ENCODE measurements at places on chromosomes 12 and 14.

GRCh38 chr12:26938701-26939062 is 412 bp downstream of the FGFR1OP2 start:
- peak; percentile 69 for DNase-seq

GRCh38 chr14:20657216-20658211 is 16.0 kb upstream of the OR6S1 start:
- DNase-seq = no peak

DNA sequence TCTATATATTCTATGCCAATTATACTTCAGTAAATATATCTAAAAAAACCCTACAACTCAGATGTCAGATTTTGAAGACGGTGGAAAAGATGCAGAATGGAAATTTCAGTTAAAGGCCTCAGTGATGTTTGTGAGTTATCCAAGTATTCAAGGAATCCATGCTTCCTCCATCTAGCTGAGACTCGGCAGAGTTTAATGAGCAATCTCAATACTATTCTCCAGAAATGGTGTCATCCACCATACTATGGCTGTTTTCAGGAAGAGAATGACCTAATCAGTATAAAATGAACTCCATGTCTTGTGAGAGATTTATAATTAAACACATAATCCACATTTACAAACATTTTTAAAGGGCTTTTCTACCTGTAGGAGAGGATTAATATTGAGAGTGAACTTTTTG is 66.0 kb downstream of the KLHL28 start:
- DNase-seq = peak; percentile 93

DNA sequence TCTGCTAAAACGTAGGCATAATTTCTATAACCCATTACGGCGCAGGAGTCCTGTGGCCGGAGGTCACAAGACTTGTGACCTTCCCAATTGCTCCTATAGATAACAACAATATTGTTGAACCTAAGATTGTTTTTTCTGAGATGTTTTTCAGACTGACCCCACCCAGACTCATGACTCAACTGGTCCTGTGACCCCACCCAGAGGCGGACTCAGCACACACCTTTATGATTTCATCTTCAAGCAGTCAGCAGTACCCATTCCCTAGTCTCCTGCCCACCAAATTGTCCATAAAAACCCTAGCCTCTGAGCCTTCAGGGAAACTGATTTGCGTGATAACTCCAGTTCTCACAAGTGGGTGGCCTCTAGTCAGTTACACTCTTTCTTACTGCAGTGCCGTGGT is 5.9 kb upstream of the PPP4R3A start:
- no peak for DNase-seq

GRCh38 chr14:51651388-51652167 is at the start of gene FRMD6:
TSS of gene FRMD6 (plus strand) at chr14:51651910. CDS start at chr14:51689837, 37,927 bp downstream.
- DNase-seq = peak; percentile 96

DNA sequence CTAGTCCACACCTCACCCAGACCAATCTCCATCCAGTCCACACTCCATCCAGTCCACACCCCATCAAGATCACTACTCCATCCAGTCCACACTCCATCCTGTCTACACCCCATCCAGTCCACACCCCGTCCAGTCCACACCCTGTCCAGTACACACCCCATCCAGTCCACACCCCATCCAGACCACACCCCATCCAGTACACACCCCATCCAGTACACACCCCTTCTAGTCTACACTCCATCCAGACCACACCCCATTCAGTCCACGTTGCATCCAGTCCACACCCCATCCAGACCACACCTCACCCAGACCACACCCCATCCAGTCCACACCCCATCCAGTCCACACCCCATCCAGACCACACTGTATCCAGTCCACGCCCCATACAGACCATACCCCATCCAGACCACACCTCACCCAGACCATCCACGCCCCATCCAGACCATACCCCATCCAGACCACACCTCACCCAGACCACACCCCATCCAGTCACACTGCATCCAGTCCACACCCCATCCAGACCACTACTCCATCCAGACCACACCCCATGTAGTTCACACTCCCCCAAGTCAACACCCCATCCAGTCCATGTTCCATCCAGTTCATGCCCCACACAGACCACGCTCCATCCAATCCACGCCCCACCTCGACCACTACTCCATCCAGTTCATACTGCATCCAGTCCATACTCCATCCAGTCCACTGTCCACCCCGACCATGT is 116.6 kb upstream of the RTL1 start:
- DNase-seq = no peak

GRCh38 chr12:10113920-10114319 is 15.1 kb upstream of the CLEC1A start:
- no peak for DNase-seq

GRCh38 chr12:2052826-2053678 is at the start of gene CACNA1C:
TSS of gene CACNA1C (plus strand) at chr12:2052987. CDS start at chr12:2053563, 576 bp downstream.
- peak; percentile 87 for DNase-seq

DNA sequence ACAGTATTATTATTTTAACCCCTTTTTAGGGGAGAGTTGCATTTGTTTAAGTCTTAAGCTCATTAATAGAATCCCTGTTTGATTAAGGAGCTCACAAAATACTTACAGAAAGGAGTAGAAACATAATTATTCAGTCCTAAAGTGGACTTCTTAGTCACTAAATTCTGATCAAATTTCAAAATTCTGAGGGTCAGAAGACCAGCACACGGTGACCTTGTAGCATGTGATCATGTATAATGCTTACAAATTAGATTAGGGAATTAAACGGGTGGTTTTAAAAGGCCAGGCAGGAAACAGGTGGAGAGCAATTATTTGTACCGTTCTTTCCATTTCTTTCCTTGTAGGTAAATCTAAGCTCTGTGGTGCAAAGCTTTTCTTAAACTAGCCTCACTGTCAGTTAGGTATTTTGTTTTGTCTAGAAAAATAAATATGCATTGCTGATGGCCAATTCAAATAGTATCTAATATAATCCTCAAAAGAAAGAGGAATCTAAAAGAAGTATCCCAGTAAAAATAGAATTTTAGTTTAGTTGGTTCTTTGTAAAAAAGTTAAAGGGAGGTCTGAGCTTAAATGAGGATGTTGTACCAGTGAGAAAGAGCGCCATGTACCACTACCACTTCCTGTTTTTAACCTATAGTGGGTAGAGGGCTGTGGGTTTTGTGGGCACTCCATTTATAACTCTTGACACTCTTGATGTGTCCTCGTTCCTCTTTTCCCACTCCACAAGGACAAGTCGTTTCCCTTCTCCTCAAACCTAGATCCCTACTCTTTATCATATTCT is 51.1 kb downstream of the SLC38A1 start:
- DNase-seq = no peak

DNA sequence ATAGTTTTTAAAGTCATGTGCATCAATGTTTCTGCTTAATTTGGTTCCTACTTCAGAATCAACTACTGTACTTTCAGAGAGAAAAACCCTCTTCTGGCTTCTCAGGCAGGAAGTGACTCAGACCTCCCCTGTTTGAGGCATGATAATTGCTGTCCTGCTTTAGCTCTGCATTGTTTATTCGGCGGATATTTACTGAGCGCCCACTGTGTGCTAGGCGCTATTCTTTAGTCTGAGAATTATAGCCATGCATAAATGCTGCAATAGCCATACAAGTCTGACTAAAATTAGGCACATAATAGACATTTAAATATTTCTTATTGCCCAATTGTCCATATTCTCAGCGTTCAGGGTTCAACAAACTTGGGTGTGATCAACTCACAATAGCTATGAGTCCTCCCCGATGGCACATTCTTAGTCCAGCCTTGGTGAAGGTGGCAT is 6.1 kb upstream of the AMIGO2 start:
- peak; percentile 69 for DNase-seq

GRCh38 chr12:104951759-104952509 is 6.2 kb downstream of the SLC41A2 start:
- peak; percentile 39 for DNase-seq

GRCh38 chr14:33587791-33588190 is 363.1 kb downstream of the EGLN3 start:
- no peak for DNase-seq

DNA sequence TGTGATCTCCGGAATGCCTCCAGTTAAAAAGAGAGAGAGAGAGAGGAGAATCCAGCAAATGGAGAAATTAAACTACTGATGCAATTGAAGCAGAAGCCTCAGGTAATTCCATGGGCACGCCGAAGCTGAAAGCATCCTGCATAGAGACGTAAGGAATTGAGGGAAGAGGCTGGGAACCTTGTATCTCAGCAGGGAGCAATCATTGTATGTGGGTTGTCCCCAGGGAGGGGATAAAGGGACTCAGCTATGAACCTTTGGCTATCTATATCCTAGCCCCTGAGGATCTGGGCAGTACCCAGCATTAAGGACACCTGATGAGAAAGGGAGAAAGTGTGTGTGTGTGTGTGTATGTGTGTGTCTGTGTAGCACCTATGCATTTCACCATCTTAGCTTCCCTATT is 95.8 kb upstream of the ATXN7L3B start:
- DNase-seq = no peak

DNA sequence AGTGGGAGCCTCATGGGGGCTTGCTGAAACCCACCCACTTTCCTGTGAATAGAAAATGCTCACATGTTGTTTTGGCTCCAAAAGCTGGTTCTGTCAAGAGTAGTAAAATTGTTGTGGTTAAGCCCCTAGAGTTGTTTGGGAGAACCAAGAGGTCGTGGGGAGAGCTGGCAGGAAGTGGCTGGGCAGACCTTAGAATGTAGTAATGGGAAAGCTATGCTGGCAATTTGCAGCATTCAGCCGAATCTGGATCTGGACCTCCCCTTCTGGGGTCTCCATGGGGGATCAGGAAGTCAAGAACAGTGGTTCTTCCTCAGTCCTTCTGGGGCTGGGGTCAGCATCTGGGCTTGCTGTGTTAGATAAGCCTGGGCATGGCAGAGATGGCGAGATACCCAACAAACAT is 150.6 kb upstream of the TBX3 start:
- DNase-seq = peak; percentile 31

- DNase-seq = no peak
Measured at GRCh38 chr14:104361101-104361591, 218.4 kb upstream of the C14orf180 start.

DNA sequence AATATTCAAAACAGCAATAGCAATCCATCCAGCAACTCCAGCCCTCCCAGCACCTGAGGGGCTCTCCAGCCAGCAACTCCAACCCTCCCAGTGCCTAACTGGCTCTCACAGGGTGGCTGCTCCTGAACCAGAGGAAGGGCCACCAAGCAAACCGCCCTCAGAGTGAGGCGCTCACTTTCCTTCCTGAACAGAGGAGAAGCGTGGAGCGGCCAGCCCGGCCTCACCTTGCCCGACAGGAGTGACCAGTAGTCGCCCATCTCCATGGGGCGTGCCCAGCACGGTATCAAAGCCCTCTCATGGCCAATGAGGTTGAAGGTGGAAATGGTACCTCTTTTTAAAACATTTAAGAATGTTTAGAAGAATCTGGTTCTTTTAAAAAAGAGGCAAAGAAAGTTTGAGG is 27.4 kb downstream of the CDC42BPB start:
- no peak for DNase-seq

DNA sequence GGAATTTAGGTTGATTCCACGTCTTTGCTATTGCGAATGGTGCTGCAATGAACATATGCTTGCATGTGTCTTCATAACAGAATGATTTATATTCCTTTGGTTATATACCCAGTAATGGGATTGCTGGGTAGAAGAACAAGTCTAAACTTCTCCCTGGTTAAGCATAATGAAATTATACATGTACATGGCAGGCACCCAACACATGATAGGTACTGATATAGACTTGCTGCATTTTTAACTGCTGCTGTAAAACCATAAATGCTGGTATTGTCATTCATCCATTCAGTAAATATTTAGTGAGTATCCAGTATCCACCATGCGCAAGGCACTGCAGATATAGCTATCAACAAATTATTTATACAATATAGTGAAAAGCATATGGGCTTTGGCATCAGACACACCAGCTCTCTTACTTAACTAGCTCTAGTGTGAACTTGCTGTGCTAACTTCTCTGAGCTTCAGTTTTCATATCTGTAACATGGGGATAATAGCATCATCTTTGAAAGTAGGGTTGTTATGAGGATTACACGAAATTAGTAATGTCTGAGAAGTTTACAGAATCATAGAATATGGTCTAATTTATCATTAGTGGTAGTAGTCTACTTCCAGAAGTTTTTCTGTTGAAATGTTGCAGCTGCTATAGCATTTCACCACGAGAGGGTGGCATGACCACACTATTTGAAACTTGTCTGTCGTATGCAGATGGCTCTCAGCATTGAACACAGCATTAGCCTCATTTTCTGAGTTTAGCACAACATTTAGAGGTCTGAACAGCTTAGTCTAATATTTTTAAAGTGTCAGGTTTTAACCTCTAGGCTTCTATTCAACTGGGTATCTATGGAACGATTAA is 32.0 kb upstream of the SEL1L start:
- peak; percentile 43 for DNase-seq

GRCh38 chr12:80490329-80490728 is 46.3 kb downstream of the PTPRQ start:
- DNase-seq = no peak

GRCh38 chr12:31850268-31850667 is 108.9 kb upstream of the RESF1 start:
- no peak for DNase-seq

GRCh38 chr14:91867316-91867988 is at the start of gene TC2N:
TSS of gene TC2N (minus strand) at chr14:91867536. CDS start at chr14:91813769, 53,767 bp downstream.
- DNase-seq = no peak

- no peak for DNase-seq
Measured at GRCh38 chr12:72242946-72243345, 29.2 kb upstream of the TRHDE start.

GRCh38 chr14:23437133-23438100 is 2.0 kb upstream of the MYH7 start:
- no peak for DNase-seq

GRCh38 chr12:6950811-6951540 is at the start of gene PTPN6:
TSS of gene PTPN6 (plus strand) at chr12:6951356. CDS start at chr12:6951513, 157 bp downstream.
- DNase-seq = no peak

DNA sequence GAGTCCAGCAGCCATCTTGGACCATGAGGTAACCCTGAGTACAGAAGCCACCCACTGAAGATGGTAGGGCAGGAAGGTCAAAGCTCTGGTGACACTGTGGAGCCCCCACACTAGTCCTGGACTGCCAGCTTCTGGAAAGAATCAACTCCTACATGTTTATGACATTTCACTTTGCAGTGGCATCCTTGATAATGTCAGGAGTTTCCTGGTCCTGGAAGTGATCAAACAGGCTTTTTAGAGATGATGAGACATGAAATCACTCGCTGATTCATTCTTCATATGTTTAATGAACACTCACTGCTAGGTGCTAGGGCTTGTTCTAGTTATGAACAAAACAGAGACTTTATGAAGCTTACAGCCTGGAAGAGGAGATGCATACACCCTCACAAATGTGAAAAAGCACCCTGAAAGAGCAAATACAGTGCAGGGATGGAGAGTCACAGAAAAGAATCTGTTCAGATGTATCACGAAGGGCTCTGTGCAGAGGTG is 15.8 kb upstream of the HNF1A start:
- DNase-seq = peak; percentile 45

All from GM23248 (cell line).